ENCODE measurements at places on chromosomes 4 and X.
A peak's percentile ranks its signal among the peaks of the same experiment; 100 is the strongest.

- DNase-seq: no peak
Observed at GRCh38 chr4:152591396-152591795, 55.5 kb upstream of the FBXW7 start.

GRCh38 chr4:142474398-142475087 lies 371.6 kb downstream of the INPP4B start:
- no peak for DNase-seq

DNA sequence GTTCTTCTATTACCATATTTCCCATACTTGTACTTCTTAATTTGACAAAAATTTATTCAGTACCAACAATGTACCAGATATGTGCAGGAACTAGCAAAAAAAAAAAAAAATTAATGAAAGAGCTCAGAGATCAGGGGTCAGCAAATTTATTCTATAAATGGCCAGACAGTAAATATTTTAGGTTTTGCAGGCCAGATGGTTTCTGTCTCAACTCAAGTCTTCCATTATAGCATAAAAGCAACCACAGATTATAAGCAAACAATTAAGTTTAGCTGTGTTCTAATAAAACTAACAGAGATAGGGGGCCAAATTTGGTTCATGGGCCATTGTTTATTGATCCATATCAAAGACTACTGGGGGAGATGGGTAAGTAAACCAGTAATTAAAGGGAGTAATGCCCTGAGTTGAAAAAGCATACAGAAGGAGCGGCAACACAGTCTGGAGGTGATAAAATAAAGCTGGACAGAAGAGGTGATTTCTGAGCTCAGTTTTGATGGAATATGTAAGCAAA lies 19.3 kb downstream of the NEK1 start:
- DNase-seq: no peak

GRCh38 chrX:153669174-153669890 lies 4.3 kb downstream of the PNCK start:
- peak; percentile 83 for DNase-seq

GRCh38 chr4:76781698-76782595 lies 116.0 kb downstream of the SOWAHB start:
- no peak for DNase-seq

DNA sequence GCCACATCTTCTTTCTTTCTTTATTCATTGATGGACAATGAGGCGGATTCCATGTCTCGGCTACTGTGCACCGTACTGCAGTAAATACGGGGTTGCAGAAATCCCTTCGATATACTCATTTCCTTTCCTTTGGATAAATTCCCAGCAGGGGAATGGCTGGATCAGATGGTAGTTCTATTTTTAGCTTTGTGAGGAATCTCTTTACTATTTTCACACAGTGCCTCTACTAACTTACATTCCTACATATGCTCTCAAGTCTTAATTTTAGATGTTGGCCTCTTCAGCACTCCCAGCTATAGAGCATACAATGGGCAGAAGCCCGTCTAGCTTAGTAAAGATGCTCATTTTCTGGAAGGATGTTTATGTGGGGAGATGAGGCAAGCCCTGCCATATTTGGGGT lies 317.4 kb downstream of the ASMT start:
- no peak for DNase-seq

- no peak for DNase-seq
Observed at GRCh38 chrX:72307646-72308051, 1.9 kb upstream of the CITED1 start.

- no peak for DNase-seq
Observed at GRCh38 chr4:155047755-155048154, 160.7 kb upstream of the NPY2R start.

DNA sequence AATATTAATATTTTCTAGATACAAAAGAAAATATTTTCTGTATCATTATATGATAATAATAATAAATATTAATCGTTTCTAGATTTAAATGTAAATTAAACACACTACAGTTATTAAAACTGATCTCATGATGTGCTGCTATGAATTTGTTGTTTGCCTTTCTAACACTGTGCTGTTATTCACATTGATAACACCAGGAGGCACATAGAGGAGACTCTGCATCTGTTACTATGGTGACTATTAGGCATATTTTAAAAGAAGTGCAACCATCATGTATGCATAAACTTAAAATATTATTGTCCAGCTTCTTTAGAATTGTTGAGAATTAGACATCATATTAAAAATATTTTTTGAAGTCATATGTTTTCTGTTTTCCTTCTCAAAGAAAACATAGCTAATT lies 11.8 kb upstream of the PDGFC start:
- no peak for DNase-seq

- DNase-seq: no peak
Observed at GRCh38 chr4:8129136-8129535, 29.5 kb downstream of the ABLIM2 start.

- DNase-seq: peak; percentile 45
Observed at GRCh38 chr4:121736735-121737351, 28.1 kb downstream of the SMIM43 start.

GRCh38 chr4:114229706-114230105 lies 250.3 kb upstream of the ARSJ start:
- no peak for DNase-seq

DNA sequence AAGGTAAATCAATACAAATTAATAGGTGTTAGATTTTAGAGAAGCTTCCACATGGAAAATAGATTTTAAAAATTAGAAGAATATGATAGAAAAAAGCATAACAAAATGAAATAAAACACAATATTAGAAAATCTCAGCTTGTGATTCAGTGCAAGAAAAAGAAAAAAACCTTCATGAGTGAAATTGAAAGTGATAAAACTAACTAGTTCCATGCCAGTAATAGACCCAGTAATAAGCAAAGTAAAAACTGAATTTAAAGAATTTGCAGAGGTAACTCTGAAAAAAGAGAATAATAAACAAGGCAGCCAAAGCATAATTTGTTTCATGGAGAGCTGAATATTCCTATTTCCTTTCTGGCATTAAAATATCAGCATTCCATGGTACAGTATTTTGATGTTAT lies 174.3 kb upstream of the TENM3 start:
- DNase-seq: no peak

DNA sequence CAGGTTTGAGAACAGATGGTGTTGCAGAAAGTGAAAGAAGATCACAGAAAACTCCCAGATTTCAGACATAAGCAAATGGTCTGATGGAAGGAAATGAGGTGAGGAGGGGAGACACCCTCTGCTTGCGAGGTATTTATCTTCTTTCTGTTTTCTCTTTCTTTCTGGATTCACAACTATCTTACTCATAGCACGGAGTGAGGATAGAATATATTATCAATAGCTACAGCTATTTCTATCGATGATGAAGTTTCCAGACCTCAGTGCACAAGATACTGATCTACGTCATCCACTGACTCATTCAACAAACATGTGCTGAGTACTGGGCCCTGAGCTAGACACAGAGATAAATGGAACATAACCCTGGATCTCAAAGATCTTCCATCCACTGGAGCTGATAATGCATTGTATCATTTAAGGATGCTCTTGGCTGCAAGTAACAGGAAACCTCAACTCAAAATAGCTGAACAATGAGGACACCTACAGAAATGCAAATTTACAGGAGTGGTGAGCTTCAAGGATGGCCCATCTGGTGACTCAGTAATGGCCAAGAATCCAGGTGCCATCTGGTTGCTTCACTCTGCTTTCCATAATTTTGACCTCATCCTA lies 21.2 kb downstream of the SLC2A9 start:
- DNase-seq: no peak

DNA sequence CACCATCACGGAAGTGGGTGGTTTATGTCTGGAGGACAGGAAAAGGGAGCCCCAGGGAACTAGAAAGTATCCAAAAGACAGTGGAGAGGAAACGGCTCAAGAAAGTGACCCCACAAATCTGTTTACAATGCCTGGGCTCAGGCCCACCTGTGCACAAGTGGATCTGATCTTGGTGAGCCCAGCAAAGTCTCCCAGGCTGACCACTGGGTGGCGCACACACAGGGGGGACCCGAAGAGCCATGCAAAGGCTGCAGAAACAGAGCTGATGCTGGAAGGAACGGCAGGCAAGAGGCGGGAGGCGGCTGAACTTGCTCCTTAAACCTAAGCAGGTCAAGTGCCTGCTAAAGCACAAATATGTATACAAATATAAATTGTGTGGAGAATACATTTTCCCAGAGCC lies 9.6 kb downstream of the HAUS7 start:
- peak; percentile 83 for DNase-seq

GRCh38 chrX:41273638-41274037 lies 60.3 kb upstream of the DDX3X start:
- no peak for DNase-seq

- DNase-seq: peak; percentile 70
Observed at GRCh38 chr4:52659722-52660261, 691 bp upstream of the USP46 start.

- no peak for DNase-seq
Observed at GRCh38 chrX:14798805-14799397, 74.0 kb downstream of the FANCB start.

DNA sequence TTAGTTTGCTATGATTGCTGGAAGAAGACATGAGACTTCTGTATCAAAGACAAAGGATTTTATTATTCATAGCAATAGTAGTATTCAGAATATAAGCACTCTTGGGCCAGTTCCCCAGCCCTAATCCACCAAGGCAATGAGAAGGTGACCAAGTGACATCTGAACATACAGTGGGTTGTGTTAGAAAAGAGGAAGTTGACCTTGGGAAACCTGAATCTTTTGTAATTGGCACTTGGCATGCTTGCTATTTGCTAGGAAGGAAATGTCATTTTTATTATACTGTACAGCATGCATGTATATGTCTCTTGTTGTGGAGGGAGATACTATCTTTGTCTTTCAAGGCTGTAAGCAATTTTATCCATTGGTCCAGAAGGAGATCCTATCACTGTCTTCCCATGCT lies 216.1 kb upstream of the FAT1 start:
- no peak for DNase-seq

GRCh38 chr4:855880-856224 lies 29.9 kb upstream of the CPLX1 start:
- DNase-seq: no peak

GRCh38 chr4:16844816-16845586 lies 53.4 kb downstream of the LDB2 start:
- no peak for DNase-seq

- DNase-seq: peak; percentile 73
Observed at GRCh38 chrX:19017271-19017670, 33.4 kb upstream of the PHKA2 start.

- no peak for DNase-seq
Observed at GRCh38 chrX:50165727-50166126, 35.1 kb downstream of the AKAP4 start.

DNA sequence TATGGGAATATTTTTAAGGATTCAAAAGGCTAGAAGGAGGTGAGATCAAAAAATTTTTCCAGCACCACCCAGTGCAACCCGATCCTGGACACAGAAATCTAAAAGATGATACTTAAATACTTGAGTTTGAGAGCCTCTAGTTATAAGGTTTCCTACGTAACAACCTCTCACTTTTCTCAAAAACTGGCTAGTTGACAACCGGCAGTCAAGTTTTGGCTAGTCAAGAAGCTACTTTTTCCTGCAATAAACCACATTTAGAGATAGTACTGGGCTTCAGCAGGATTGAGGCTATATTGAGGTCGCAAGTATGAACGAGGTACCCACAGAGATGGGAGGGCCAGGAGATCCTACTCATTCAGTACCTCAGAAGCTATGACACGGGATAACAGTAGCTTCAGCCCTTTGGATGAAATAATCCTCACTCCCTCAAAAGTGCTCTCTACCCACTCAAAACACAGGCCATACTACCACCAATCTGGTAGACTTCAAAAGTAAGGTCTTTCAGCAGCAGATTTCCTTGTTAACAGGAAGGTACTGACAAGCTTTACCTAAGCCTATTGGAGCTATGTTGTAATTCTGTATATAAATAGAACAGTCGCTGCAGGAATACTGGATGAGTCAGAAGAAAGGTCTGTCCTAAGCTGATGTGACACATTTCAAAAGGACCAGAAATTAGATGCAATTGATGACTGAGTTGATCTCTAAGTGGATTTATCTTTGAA lies 1.5 kb upstream of the TSPAN5 start:
- DNase-seq: no peak

DNA sequence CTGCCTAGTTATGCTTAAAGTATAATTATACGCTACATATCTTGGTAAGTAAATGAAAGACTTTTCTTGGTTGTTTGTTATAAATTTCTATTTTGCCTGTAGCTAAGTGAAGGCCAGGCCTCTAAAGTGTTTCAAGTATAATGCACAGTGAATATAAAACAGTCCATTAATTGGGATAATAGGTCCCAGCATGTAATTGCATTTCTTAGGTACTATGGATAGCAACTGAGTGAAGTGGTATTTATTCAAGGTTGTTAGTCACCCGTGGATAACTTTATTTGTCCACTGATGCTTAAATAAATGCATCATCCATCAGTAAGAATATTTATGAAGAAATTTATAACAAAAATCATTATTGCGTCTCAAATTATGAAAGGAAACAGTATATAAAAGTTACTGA lies 59.1 kb downstream of the TEX13C start:
- no peak for DNase-seq

DNA sequence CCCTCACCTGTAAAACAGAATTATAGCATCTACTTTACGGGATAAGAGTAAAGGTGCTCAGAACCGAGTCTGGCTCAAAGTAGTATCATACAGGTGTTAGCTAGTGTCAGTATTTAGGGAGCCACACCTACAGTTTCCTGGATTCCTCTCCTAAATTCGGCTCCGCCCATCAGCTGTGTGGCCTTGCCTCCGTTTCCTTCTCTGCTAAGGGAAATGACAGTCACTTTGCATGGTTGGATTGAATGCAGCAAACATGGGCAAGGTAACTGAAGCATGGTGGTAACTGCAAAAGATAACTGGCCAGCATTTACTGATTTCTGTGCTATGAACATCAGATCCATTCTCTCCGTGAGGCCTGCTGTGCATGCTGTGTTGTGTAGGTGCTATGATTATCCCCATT lies 2.8 kb downstream of the PPP1R3F start:
- DNase-seq: no peak

DNA sequence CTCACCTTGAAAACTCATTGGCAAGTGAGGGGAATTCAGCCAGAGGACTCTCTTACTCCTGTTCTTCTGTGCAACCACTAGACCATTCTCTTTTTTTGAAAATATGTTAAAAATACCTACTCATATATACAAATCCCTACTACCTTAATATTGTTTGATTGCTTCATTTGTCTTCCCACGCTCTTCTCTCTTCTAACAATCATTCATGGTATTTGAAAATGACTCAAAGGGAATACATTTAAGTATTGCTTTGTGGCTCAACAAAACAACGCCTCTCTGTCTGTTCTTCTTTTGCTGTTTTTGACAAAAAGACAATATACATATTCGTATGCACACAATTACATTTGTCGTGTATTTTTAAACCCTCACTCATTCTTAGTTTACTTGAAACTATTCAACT lies 589.4 kb downstream of the ANKRD50 start:
- no peak for DNase-seq
